Osteoblast (primary cell): ENCODE measurements at places on chromosomes 2 and 18. TPM values are rescaled to one million over a fixed set of nuclear protein-coding genes. Genes with fewer than 3 reads are reported as not detected.

SERPINB2 gene
- total RNA-seq: 0.72 and 1.8 TPM in 2 replicates

GAL3ST2 gene
- 0.29 and 0.36 TPM in 2 replicates for total RNA-seq

POTEC gene
- total RNA-seq: 0.29 and 0.36 TPM in 2 replicates

GREB1L gene
- under 0.01 and 0.36 TPM in 2 replicates for total RNA-seq

PLA2R1 gene
- total RNA-seq: 19.2 and 19.9 TPM in 2 replicates

SH3RF3 gene
- 14.7 and 14.8 TPM in 2 replicates for total RNA-seq

TRABD2A gene
- total RNA-seq: 2.9 and 3.5 TPM in 2 replicates

EHBP1 gene
- total RNA-seq: 81.0 and 96.3 TPM in 2 replicates

PLCL1 gene
- 3.2 and 4.0 TPM in 2 replicates for total RNA-seq
